Urothelium cell line (cell line): ENCODE measurements at places on chromosomes 5 and 9.

GRCh38 chr5:75282581-75282980 is 45.9 kb upstream of the ANKRD31 start:
- DNase-seq, result no peak

DNA sequence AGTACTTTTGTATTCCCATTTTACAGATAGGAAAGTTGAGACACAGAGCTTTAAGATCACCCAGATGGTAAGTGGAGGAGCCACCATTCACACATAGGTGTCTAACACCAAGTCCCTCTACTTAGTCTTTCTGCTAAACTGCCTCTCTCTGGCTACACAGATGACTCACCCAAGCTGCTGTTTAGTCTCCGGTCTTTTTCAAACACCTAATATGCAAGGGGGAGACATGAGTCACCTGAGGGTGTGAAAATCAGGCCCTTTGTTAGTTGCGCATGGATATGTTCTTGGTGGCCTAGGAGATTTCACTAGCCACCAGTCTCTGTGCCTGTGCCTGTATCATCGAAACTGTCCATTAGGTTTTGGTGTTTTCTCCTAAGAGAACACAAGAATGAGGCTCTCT is 117.8 kb downstream of the MAST4 start:
- DNase-seq, result peak; percentile 69

GRCh38 chr5:113984928-113985327 is 376.9 kb upstream of the KCNN2 start:
- DNase-seq, result no peak

DNA sequence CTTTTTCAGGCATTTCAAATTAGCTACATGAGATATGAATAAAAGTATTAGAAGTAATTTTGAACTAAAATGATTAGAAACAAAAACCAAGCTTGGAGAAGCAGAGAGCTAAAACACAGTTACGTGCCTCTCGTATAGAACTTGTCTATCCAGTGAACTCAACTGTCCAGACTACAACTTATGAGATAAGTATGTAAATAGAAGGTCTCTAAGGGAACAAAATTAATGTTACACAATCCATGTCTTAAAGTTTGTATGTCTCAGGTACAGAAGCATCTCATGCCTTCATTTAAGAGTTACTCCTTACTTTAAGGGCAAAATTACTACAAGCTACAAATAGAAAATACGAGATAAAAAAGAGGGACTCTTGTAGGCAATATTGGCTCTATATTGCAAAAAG is 316.8 kb downstream of the CETN3 start:
- DNase-seq, result no peak

- no peak for DNase-seq
Observed at GRCh38 chr9:22483528-22484070, 37.0 kb downstream of the DMRTA1 start.

- no peak for DNase-seq
Observed at GRCh38 chr9:123820139-123820538, 109.8 kb downstream of the DENND1A start.

GRCh38 chr9:121196389-121196788 is 5.3 kb downstream of the RAB14 start:
- DNase-seq, result no peak

DNA sequence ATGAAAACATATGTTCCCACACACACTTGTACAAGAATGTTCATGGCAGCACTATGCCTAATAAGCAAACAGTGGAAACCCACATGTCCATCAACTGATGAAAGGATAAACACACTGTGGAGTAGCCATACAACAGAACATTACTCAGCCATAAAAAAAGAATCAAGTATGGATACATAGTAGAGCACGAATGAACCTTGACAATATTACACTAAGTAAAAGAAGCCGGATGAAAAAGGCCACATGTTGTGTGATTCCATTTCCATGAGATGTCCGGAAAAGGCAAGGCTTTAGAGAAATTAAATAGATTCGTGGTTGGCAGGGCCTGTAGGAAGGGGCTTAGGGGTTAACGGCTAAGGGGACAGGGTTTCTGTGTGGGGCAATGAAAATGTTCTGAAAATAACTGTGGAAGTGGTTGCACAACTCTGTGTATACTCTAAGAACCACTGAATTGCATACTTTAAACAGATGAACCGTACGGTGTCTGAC is 51.4 kb downstream of the COL23A1 start:
- no peak for DNase-seq
